Activated CD4-positive, alpha-beta memory T cell treated with anti-CD3 and anti-CD28 coated beads, Interleukin-2, amount 10 ng/mL, durations not matched to agents 7 days and 5 days (primary cell): ENCODE measurements at places on chromosomes 13 and 19. TPM values are rescaled to one million over a fixed set of nuclear protein-coding genes. Genes with fewer than 3 reads are reported as not detected.

DNAAF3 gene
- not detected for total RNA-seq

JOSD2 gene
- 51.4 TPM for total RNA-seq

SOHLH2 gene
- total RNA-seq, result not detected

ALKBH6 gene
- total RNA-seq, result 44.7 TPM

CGB2 gene
- not detected for total RNA-seq

KLK4 gene
- total RNA-seq, result not detected

CGB1 gene
- not detected for total RNA-seq

LILRB3 gene
- total RNA-seq, result 5.3 TPM

MEF2B gene
- total RNA-seq, result 5.4 TPM

AKT2 gene
- total RNA-seq, result 142 TPM

RAB3A gene
- 5.3 TPM for total RNA-seq

SIGLEC12 gene
- 0.35 TPM for total RNA-seq

FUT6 gene
- total RNA-seq, result not detected

ZNF506 gene
- 25.5 TPM for total RNA-seq

DNA sequence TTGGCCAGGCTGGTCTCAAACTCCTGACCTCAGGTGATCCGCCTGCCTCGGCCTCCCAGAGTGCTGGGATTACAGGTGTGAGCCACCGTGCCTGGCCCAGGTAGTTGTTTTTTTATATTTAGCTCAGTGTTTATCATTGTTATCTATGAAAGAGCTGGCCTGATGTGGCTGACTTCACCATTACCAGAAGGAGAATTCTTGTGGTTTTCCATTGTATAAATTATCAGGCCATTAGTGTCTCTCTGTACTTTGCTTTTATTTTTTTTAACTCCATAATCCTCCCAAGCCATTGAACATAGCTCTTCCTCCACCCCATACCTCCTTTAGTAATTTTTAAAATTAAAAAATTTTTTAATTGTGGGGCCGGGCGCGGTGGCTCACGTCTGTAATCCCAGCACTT lies 24.2 kb downstream of the CERS4 start:
- no peak overlapping the region for H3K4me3 ChIP-seq
- H3K36me3 ChIP-seq, result peaks cover 4% of the 10 kb centered on the region
- no peak overlapping the region for H3K27ac ChIP-seq
- no peak for DNase-seq
- no peaks in the 10 kb centered on the region for H3K27me3 ChIP-seq

GRCh38 chr13:101584331-101584730 lies 131.9 kb downstream of the ITGBL1 start:
- H3K4me1 ChIP-seq, result no peaks in the 10 kb centered on the region
- DNase-seq, result no peak
- H3K36me3 ChIP-seq, result no peaks in the 10 kb centered on the region
- H3K4me3 ChIP-seq, result no peak overlapping the region

- DNase-seq, result peak; percentile 63
- peaks cover 38% of the 10 kb centered on the region for H3K4me1 ChIP-seq
- peak overlapping the region; percentile 90 for H3K27ac ChIP-seq
- peak overlapping the region; percentile 92 for H3K4me3 ChIP-seq
- H3K27me3 ChIP-seq, result no peaks in the 10 kb centered on the region
- H3K36me3 ChIP-seq, result peaks cover 57% of the 10 kb centered on the region
These were observed 2.7 kb downstream of the ADGRE5 start for GRCh38 chr19:14383661-14384555.

GRCh38 chr19:13077240-13077639 lies 25.4 kb downstream of the LYL1 start:
- H3K27ac ChIP-seq, result no peak overlapping the region
- no peaks in the 10 kb centered on the region for H3K27me3 ChIP-seq
- H3K4me3 ChIP-seq, result no peak overlapping the region
- no peak for DNase-seq
- no peaks in the 10 kb centered on the region for H3K4me1 ChIP-seq

- no peak overlapping the region for H3K4me3 ChIP-seq
- H3K27me3 ChIP-seq, result peaks cover 22% of the 10 kb centered on the region
- H3K36me3 ChIP-seq, result peaks cover 2% of the 10 kb centered on the region
- no peak overlapping the region for H3K27ac ChIP-seq
- DNase-seq, result no peak
These were observed 3.3 kb downstream of the TULP2 start for GRCh38 chr19:48895226-48895625.

DNA sequence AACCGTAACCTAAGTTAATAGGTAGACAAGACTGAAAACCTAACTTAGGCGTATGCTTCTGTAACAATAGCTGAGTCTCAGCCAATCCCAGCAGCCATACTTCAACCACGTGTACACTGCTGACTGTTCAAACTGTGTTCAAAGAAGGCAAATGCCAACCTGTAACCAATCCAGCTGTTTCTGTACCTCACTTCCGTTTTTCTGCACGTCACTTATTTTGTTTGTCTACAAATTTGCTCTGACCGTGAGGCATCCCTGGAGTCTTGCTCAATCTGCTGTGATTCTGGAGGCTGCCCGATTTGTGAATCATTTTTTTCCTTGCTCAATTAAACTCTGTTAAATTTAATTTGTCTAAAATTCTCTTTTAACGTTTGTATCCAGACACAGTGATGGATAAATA lies 59.2 kb downstream of the EDNRB start:
- no peak for DNase-seq
- peaks cover 6% of the 10 kb centered on the region for H3K27me3 ChIP-seq
- H3K4me1 ChIP-seq, result no peaks in the 10 kb centered on the region
- no peak overlapping the region for H3K27ac ChIP-seq
- H3K36me3 ChIP-seq, result no peaks in the 10 kb centered on the region

DNA sequence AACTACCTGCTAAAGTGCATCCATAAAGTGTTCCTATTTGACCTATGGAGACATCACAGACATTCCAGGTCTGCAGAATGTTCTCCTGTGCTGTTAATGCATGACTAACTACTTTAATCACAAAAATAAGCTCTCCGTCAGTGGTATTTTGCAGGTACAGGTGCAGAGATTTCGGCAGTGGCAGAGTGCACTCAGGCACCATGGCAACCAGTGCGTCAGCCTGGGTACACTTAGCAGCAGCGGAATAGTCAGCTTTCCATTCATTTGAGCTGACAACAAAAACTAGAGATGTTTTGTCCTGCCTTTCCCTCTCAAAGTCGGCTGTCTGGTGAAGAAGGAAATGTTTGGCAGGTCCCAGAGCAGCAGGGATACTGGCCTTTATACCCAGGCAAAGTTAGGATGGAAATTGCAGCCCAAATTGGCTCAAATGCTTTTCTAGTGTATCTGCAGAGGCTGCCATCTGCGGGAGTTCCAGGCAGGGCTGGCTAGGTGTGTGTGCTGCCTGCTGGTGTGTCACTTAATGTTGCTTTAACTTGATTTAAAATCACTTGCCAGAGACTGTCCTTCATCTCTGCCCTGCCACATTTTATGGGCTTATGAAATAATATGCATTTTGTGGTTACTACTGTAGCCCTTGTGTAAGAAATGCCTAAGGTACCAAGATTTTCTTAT lies 195.8 kb downstream of the RAP2A start:
- H3K36me3 ChIP-seq, result no peaks in the 10 kb centered on the region
- peaks cover 2% of the 10 kb centered on the region for H3K27me3 ChIP-seq
- no peak overlapping the region for H3K4me3 ChIP-seq
- no peak for DNase-seq
- no peaks in the 10 kb centered on the region for H3K4me1 ChIP-seq
- H3K27ac ChIP-seq, result no peak overlapping the region

GRCh38 chr13:42354241-42355091 lies 82.5 kb downstream of the AKAP11 start:
- no peaks in the 10 kb centered on the region for H3K27me3 ChIP-seq
- H3K4me3 ChIP-seq, result no peak overlapping the region
- DNase-seq, result peak; percentile 64

- peaks cover 6% of the 10 kb centered on the region for H3K4me1 ChIP-seq
- DNase-seq, result no peak
- no peak overlapping the region for H3K4me3 ChIP-seq
- H3K27ac ChIP-seq, result no peak overlapping the region
These were observed 135.6 kb downstream of the KLF12 start for GRCh38 chr13:73998631-73999030.

DNA sequence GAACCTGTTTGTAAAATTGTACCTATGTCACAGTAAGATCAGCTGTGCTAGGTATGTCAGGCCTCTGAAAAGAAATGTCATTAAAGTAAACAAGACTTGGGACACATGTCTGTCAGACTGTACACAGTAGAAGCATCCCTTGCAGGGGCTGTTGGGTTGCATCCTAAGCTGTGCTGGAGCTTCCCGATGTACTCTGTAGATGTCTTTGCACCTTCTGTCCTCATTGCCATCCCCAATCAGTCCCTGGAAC lies 48.7 kb upstream of the GPR183 start:
- H3K27ac ChIP-seq, result peak overlapping the region; percentile 96
- DNase-seq, result no peak
- peak overlapping the region; percentile 56 for H3K4me3 ChIP-seq
- H3K4me1 ChIP-seq, result peaks cover 96% of the 10 kb centered on the region
- H3K27me3 ChIP-seq, result no peaks in the 10 kb centered on the region

DNA sequence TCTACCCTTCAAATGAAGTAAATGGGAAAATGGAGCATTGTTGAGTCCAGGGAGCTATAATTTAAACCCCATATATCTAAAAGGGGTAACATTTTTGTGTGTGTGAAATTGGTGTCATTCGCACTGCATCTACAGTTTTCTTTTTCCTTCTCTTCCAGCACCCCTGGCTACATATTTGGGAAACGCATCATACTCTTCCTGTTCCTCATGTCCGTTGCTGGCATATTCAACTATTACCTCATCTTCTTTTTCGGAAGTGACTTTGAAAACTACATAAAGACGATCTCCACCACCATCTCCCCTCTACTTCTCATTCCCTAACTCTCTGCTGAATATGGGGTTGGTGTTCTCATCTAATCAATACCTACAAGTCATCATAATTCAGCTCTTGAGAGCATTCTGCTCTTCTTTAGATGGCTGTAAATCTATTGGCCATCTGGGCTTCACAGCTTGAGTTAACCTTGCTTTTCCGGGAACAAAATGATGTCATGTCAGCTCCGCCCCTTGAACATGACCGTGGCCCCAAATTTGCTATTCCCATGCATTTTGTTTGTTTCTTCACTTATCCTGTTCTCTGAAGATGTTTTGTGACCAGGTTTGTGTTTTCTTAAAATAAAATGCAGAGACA lies 28.6 kb downstream of the ALOX5AP start:
- H3K27me3 ChIP-seq, result no peaks in the 10 kb centered on the region
- peaks cover 81% of the 10 kb centered on the region for H3K36me3 ChIP-seq
- H3K4me3 ChIP-seq, result no peak overlapping the region
- H3K27ac ChIP-seq, result no peak overlapping the region

GRCh38 chr19:56987184-56987583 lies 132.6 kb upstream of the USP29 start:
- DNase-seq, result no peak
- no peaks in the 10 kb centered on the region for H3K4me1 ChIP-seq
- no peak overlapping the region for H3K4me3 ChIP-seq
- peaks cover 2% of the 10 kb centered on the region for H3K36me3 ChIP-seq
- no peaks in the 10 kb centered on the region for H3K27me3 ChIP-seq

GRCh38 chr19:53646144-53646543 lies 14.3 kb downstream of the DPRX start:
- H3K4me1 ChIP-seq, result no peaks in the 10 kb centered on the region
- no peaks in the 10 kb centered on the region for H3K36me3 ChIP-seq
- H3K27ac ChIP-seq, result no peak overlapping the region
- no peak overlapping the region for H3K4me3 ChIP-seq
- no peaks in the 10 kb centered on the region for H3K27me3 ChIP-seq

DNA sequence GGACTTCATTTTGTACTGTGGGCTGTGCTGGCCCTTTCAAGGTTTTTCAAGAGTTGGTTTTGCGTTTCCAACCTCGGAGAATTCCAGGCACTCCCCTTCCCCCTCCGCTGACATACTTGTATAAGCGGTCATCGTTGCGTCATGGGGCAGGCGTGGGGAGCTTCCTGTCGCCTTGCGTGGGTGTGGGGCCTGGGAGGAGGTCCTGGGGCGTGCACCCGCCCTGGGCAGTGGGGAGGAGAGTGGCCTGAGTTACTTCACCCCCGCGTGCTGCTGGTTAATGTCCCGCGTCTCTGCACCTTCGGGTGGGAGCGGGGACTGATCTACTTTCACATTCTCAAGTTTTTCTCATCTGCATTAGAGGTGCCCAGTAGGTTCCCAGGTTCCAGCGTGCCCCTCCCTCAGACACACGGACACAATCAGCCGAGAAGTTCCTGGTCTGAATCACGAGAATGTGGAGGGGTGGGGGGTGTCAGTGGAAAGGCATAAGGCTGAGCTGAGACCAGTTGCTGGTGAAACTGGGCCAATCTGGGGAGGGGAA lies 4.1 kb downstream of the IER2 start:
- peaks cover 48% of the 10 kb centered on the region for H3K36me3 ChIP-seq
- peak overlapping the region; percentile 95 for H3K4me3 ChIP-seq
- peak; percentile 67 for DNase-seq
- no peaks in the 10 kb centered on the region for H3K27me3 ChIP-seq

GRCh38 chr13:98955336-98955735 lies 22.5 kb downstream of the DOCK9 start:
- H3K36me3 ChIP-seq, result peaks cover 21% of the 10 kb centered on the region
- no peak for DNase-seq
- no peaks in the 10 kb centered on the region for H3K4me1 ChIP-seq
- no peaks in the 10 kb centered on the region for H3K27me3 ChIP-seq

GRCh38 chr19:6654347-6655310 lies 15.3 kb downstream of the TNFSF14 start:
- H3K27ac ChIP-seq, result peak overlapping the region; percentile 98
- H3K4me1 ChIP-seq, result peaks cover 59% of the 10 kb centered on the region
- no peaks in the 10 kb centered on the region for H3K27me3 ChIP-seq
- H3K4me3 ChIP-seq, result peak overlapping the region; percentile 75
- peak; percentile 76 for DNase-seq

- H3K36me3 ChIP-seq, result no peaks in the 10 kb centered on the region
- DNase-seq, result no peak
- H3K4me3 ChIP-seq, result no peak overlapping the region
- no peaks in the 10 kb centered on the region for H3K27me3 ChIP-seq
These were observed 275.3 kb downstream of the TEX29 start for GRCh38 chr13:111595791-111596190.

DNA sequence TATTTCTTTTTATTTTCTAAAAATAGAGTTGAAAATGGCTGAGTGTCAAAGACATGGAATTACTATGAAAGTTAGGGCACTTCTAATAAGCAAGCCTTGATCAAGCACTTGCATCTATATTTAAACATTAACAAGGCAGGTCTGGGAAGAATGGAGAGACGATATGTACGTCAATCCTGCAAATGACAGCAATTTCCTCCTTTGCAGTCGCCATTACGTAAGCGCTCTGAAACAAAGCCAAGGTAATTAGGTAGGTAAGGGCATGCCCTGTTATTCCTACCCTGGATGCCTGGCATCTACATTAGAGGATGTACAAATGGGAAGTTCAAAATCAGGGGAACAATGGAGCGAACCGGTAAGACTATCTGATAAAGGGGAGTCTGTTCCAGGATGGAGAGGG lies 664.0 kb upstream of the ARGLU1 start:
- H3K4me1 ChIP-seq, result no peaks in the 10 kb centered on the region
- no peaks in the 10 kb centered on the region for H3K27me3 ChIP-seq
- H3K27ac ChIP-seq, result no peak overlapping the region
- H3K4me3 ChIP-seq, result no peak overlapping the region
- no peak for DNase-seq
- H3K36me3 ChIP-seq, result no peaks in the 10 kb centered on the region
